ENCODE measurements at places on chromosomes 5 and 9.

GRCh38 chr9:7615344-7615743 is 184.2 kb downstream of the DMAC1 start:
- DNase-seq, result no peak

DNA sequence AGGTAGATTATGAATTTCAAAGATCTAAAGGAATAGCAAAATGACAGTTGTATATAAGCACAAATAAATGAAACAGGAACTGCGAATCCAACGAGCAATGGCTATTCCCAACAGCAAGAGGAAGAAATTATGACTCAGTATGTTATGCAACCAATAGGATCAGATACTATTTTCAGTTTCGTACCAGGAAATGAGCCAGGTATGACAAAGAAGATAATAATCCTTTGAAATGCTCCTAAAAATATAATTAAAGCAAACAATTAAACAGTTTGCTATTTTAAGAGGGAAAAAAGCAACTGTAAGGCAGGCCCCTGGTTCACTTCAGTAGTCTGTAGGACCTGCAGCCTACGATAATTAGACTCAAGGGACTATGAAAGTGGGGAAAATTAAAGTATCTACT is 58.9 kb downstream of the AUH start:
- no peak for DNase-seq

- no peak for DNase-seq
These were observed 1446.4 kb upstream of the WWC1 start for GRCh38 chr5:166845044-166845443.

GRCh38 chr5:108531367-108532128 is 149.7 kb upstream of the FBXL17 start:
- DNase-seq, result no peak

GRCh38 chr5:135641319-135641718 is 62.5 kb upstream of the CXCL14 start:
- no peak for DNase-seq

DNA sequence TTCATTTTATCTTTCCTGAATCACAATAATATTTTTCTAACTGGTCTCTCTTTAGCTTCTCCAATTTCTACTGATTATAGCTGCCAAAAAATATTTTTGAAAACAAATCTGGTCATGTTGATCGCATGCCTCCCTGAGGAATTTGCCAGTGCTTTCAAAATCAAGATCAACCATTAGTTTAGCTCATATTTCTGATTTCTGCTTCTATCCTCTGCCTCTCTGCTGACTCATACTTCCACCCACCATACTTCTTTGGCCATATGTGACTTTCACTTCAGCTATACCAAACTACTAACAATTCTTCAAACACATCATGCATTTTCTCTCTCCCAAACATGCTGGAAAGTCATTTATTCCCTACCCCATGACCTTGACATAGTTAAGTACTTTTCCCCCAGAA is 636.5 kb downstream of the TLE1 start:
- no peak for DNase-seq

- DNase-seq, result no peak
These were observed 475 bp downstream of the DDX31 start for GRCh38 chr9:132669319-132669697.

DNA sequence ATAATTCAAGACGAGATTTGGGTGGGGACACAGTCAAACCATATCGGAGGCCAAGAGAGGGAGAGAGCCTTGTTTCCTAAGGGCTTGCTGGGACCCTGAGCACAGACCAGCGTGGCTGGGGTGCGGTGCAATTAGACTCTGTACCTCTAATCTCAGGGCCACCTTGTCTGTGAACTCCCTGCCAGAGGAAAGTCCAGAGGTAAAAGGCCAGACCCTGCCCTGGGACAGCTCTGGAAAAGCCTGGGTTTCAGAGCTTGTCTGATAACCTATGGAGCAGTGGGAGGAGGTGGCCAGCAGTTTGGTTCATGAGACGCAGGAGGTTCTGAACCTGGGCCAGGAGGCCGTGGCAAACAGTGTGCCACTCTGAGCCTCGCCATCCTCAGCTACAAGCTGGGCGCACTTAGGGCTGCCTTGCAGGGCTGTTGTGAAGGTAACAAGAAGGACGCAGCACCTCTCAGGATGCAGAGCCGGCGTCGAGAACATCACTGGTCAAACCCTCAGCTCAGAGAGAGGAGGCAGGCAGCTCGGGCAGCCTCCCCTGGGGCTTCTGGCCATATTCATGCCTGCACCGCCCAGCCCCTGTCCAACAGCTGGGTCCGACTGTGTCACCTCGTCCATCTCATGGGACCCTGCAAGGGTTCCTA is 4.8 kb upstream of the DOLPP1 start:
- DNase-seq, result no peak

DNA sequence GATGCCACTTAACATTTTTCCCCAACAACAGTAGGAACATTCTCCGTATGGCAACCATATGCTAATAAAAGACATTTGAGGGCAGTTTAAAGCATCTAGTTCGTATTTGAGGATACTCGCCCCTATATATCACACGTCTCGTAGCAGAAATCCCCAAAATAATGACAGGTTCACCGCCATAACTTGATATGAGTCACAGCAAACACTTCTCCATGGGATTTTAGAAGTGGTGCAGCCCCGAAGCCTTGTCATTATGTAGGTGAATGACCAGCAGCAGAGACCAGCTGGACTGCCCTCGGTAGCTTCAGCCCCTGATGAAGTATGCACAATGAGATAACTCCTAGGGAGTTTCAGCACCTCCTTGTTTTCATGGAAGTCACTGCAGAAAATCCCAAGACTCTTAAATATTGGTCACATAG is 2.0 kb downstream of the CTNND2 start:
- no peak for DNase-seq

DNA sequence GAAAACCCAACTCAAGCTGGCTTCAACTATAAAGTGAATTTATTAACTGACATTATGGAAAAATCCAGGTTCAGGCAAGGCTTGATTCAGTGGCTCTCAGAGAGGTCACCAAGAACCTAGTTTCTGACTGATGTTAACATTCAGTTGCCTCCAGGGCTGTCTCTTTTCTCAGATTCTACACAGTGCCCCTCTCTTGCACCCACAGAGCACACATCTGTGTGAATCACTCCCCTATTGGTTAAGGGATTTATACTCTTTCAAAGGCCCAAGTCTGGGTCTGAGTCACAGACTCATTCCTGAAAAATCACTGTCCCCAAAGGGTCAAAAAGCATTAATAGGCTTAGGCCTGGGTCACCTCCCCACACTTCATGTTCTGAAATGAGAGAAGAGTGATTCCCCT is 6.2 kb upstream of the HAVCR2 start:
- no peak for DNase-seq

- DNase-seq, result no peak
These were observed 151.1 kb upstream of the ERCC6L2 start for GRCh38 chr9:95724253-95724991.

GRCh38 chr5:180464603-180464970 is 29.6 kb upstream of the CNOT6 start:
- DNase-seq, result no peak

DNA sequence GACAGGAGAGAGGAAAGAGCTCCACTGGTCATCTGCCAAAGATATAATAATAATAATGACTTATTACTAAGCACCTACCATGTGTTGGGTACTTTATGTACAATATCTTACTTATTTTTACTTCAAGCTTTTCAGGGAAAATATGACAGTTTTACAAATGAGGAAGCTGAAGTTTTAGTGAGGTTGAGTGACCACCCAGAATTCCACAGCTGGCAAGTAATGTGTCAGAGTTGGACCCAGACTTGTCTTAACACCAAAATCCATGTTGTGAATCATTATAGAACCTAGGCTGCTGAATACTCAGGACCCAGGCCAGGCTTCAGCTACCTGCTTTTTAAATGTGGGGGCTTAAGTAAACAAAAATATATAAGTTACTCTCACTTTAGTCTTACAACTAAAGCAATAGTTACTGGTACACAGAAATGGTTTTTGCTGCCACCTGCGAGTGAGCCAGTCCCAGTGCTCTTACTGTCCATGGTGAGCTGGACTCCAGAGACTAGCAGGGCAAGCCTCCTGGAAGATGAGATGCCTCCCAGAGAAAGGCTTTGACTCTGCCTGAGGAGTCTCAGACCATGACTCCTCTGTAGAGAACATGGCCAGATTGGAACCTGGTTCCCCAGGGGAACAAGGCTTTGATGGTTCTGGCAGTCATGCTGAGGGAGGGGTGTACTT is 29.9 kb downstream of the RUSC2 start:
- DNase-seq, result no peak

DNA sequence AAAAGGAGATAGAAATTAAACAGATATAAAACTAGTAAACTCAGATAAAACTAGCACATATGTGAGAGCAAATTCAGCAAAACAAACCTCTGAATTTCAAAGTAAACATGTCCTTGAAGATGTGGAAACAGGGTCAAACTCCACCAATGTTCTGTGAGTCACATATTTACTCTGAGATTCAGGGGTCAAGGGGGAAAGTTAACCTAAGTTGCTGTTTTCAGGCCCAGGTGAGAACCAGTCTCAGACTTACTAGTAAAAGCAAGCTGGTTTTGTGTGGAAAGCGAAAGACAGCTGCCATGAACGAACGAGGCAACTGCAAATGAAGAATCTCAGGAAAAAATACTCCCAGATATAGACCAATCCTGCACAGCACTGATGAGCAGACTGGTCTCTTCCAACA is 29.0 kb downstream of the PSMB7 start:
- no peak for DNase-seq

DNA sequence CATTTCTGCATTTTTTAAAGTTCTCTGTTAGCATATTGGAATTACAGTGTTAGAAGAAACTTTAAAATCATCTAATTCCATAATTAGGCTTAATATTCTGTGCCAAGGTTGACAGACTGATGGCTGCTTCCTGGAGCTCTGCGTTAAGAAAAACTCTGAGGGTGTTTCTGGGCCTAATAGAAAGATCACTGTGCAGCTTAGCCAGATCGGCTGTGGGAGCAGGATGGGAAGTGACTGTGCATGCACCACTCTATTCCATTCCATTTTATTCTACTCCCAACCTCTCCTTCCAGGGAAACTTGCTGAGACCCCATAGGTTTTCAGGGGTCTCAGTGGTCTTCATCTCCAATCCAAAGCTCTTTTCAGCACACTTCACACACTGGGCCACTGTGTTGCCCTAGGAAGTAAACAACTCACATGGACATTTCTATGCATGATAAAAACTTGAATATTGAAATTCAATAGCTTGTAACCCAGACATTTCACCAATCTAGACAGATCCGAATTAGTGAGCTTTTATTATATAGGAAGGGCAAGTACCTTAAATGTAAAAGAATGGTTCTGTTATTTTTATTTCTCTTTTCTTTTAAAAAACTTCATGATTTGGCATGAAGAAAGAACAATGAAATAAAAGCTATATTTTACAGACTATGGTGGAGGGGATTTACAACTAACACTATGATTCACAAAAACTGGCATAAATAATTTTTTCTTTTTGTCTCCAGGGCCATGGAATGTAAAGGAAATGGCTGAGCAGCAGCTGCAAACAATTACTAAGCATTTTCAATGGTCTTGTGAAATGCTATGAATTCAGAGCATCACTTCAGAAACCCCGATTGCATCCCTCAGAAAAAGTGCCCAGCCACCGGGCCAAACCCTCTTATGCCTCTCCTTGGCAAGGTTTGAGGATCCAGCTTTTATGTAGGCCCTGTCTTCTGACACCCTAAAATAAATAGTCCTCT is 51.4 kb upstream of the DAB2 start:
- no peak for DNase-seq

Data from stimulated activated CD4-positive, alpha-beta T cell treated with anti-CD3 and anti-CD28 coated beads, TNF-alpha, amount 100 ng/mL, for 1 hour (primary cell).